Mucosa of gallbladder (tissue), 1 donor: ENCODE measurements at places on chromosomes 12 and 14.
A peak's percentile ranks its signal among the peaks of the same experiment; 100 is the strongest.

DNA sequence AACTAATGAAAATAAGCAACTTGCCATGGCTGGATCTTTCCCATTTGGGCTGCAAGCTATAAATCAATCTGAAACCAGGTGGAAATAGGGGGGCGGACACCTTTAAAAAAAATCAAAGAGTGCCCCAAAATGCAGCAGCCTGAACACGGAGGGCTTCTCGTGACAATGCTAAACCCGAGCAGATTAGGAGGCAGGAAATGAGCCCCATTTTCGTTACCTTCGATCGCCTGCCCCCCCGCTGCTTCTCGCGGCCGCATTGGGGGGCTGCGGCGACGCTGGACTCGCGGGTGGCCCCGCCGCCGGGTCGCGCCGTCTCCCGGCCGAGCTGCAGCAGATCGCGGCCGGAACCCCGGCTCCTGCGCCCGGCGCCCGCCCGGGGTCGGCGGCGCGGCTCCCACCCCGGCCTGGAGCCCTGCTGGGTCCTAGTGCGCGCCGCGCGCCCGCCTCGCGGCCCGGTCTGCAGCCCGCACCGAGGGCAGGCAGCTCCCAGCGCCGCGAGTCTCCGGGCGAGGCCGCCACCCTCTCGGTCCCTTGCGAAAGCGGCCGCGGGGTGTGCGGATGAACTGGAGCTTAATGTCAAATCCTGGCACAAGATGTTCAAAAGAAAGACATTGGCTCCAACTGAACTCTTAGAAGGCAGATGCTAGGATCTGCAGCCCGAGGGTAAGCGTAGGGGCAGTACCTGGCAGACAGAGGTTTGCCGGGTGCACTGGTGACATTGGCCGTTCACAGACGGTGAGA, 201.9 kb upstream of the FOXN3 start:
- peak; percentile 50 for DNase-seq

DNA sequence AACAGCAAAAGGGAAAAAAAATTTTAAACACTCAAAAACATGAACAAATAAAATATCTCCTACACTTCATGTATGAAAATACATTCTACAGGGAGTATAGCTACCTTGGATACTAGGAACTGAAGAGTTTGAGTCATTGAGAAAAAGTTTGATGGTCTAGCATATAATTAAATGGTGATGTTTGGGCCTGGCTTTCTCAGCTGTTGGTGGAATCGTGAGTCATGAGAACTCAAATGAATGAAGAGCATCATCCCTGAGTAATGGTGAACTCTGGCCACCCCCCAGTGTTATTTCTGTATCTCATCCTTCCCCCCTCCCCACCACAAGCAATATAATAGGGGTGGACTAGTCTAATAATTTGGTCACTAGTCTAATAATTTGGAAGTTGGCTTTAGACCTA, 6.7 kb upstream of the SLC6A15 start:
- no peak for DNase-seq

DNA sequence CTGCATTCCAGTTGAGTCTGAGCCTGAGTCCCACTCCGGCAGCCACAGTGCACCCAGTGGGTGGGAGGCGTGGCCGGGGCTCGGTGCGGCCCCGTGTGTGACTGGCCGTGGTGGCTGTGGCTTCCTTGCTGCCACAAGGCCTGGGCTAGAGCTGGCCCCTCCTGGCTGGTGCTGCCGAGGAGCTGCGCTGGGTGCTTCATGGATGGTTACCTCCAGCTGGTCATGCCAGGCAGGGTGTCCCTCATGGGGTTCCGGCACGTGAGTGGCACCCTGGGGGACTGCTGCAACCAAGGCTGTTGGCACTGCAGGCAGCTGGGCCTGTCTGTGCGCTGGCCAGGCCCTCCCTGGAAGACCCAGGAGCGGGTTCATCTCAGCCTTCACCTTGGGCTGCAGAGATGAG, 62.7 kb downstream of the KIF26A start:
- no peak for DNase-seq

GRCh38 chr12:117010693-117011451, 88.3 kb downstream of the TESC start:
- DNase-seq, result no peak

- DNase-seq, result no peak
These were observed 53.3 kb upstream of the STK38L start for GRCh38 chr12:27190761-27191160.

- peak; percentile 21 for DNase-seq
These were observed 42.3 kb downstream of the BRAP start for GRCh38 chr12:111643427-111643826.

DNA sequence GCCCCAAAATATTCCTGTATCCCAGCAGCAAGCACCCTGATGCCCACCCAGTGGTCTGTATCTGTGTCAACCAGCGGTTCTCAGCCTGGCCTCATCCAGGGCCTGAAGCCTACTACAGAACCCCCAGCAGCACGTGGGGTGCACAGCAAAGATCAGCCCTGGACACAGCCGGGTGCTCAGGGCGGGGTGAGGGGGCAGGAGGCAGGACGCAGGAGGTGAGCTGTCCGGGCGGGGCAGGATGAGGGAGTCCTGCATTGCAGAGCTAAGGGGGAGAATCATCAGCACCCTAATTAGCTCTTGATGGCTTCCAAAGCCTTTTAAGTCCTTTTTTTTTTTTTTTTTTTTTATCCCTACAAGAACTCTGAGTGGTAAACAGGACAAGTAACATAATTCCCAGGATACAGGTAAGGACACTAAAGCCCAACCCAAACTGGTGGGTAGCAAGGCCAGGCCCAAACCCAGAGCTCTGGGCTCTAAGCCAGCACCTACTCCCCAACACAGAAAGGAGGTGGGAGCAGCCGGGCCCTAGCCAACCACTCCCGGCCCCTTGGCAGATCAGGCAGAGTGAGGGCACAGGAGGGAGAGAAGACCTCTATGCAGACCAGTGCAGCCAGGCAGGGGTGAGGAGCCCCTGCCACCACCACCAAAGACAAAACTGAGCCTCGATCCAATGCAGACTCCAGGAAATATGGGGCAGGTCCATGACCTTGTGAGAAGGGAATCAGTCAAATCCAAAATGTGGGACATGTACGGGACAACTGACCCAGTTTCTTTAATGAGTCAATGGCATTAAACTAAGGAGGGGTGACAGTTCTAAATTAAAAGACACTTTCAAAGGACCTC, 32.3 kb upstream of the EIF5 start:
- DNase-seq, result no peak

GRCh38 chr12:116545936-116546335, 13.2 kb upstream of the MAP1LC3B2 start:
- no peak for DNase-seq

DNA sequence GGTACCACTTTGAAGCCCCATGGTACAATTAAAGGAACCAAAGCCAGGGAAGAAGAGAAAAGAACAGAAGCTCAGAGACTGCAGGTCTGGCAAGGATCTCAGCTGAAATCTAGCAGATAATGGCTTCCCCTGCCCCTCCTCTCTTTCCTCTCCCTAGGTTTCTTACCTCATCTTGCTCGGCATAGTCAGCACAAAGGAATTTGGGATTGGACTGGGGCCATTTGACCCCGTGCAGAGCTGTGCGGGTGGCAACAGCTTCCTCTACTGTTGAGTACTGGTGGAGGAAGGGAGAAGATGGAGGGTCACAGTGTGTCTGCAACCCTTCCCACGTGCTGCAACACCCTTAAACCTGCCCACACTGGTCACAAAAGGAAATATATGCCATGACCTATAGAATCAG, 4.7 kb upstream of the CDH24 start:
- DNase-seq, result peak; percentile 88

DNA sequence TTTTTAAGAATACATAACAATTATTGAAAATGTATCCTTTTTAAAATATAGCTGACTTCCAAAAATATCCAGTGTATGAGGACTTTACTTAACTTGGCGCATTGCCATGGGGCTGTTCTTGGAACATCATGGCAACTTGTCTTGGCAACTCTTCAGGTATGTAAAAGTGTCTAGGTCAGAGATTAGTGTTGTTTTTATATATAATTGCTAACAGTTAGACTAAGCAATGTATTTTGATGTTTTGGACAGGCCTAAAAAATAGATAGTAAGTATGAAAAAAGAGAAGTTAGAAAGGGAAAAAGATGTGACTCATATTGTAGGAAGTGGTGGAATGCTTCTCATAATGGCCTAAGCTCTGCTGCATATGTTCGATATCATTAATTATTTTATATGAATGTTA, 70.9 kb downstream of the MON2 start:
- DNase-seq, result peak; percentile 39

DNA sequence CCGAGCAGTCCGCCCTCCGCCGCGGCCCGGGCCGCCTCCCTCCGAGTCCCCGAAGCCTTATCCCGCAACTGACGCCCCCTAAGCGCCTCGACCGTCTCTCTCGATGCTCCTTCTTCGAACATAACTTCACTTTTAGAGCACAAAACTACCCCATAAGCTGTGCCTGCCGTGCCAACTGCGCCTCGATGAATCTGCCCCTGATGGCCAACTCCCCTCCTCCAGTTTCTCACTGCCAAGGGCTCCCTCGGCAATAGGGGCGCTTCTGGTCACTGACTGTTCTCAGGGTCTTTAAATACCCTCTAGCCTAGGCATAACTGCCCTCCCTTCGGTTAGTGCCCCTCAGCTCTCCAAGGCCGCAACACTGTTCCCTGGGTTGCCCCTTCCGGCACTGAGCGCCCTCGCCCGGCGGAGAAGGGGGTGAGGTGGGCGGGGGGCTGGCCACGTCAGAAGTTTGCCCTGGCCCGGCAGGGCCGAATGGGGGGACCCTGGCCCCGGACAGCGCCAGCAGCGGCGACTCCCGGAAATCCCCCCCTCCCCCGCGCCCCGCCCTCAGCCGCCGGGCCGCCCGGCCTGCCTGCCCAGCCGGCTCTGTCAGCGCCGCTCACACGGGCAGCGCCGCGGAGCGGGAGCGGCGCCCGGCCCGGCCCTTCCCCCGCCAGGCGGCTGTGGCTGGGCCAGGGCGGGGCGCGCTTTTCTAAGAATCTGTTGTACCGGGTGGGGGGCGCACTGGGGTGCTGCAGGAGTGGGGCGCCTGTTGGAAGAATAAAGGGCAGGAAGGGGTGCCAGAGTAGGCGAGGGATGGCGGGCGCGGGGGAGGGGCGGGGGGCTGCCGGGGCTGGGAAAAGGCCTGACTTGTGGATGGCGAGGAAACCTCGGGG, 10.6 kb downstream of the RARG start:
- DNase-seq, result peak; percentile 70

- no peak for DNase-seq
These were observed 6.0 kb downstream of the KRT7 start for GRCh38 chr12:52238916-52239646.

DNA sequence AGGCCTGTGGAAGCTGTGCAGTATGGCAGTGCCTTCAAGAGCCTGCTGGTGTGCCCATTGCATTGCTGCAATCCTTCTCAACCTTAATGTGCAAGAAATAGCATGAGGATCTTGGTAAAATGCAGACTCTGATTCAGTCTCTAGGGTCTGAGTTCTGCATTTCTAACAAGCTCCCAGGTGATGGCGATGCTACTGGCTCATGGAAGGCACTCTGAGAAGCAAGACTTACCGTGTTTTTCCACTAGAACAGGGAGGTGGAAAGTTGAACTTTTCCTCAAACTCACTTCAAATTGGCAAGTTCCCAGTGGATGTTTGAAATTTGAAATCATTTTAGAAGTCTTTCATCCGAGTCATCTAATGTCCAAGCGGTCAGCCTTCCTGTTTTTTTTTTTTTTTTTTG, 55.5 kb downstream of the MYRFL start:
- DNase-seq, result no peak

GRCh38 chr12:41287500-41288141, 99.5 kb downstream of the PDZRN4 start:
- DNase-seq, result no peak
